ENCODE measurements at places on chromosomes 3 and 15.

GRCh38 chr3:185341616-185342458, 21.1 kb upstream of the MAP3K13 start:
- no peak for DNase-seq

DNA sequence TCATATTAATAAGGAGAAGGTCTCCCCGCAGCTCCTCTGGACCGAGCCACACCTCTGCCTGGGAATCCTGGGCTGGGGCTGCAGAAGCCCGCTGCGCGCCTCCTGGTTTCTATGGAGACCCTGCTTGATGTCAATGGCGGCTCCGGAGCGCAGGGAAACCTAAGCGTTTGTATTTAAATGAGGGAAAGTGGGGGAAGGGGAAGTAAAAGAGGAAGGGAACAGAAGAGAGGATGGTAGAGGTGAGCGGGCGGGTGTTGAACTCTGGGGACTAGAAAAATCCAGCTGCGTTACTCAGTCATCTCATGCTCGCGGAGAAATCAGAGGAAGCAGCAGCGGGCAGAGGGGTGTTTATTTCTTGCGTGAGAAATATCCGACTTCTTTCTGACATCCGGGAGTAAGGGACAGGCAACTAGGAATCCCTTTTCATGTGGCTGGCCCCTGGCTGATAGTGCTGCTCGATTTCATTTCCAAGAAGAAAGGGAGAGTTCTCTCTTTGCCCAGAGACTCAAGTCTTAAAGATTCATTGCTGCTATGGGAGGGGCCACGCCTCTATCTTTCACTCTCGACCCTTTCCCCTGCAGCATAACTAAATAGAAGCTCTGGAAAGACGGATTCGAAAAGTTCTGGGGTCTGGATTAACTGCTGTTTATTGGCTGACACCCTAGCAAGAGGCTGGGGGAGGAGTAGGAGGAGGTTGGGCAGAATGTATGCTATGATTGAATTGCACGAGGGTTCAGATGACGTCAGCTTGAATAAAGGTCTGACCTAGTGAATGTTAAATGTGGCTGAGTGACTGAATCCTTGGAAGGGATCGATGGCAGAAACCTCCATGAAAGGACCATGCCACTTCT, 110.5 kb upstream of the GAP43 start:
- DNase-seq: peak; percentile 38

DNA sequence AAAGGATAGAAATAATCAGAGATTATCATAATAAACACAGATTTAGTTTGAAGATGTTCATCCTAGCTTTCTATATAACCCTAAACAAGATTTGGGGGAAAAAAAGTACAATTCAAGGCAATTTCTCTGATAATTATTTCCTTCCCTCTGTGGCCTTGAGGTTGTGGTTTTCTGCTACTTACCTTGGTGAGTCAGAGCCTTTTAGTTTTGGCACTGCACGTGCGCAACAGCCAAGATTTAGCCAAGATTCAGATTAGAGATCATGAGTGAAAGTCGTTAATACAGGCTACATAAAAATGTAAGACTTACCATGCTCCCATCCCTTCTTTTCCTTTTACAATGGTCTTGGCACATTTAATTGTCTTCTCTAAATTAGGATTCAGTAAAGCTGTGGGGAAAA, 6.7 kb downstream of the LYZL4 start:
- no peak for DNase-seq

- peak; percentile 59 for DNase-seq
Observed at GRCh38 chr3:150721285-150722130, 17.8 kb upstream of the ERICH6 start.

GRCh38 chr3:13860001-13860400, 19.9 kb downstream of the WNT7A start:
- DNase-seq: no peak

DNA sequence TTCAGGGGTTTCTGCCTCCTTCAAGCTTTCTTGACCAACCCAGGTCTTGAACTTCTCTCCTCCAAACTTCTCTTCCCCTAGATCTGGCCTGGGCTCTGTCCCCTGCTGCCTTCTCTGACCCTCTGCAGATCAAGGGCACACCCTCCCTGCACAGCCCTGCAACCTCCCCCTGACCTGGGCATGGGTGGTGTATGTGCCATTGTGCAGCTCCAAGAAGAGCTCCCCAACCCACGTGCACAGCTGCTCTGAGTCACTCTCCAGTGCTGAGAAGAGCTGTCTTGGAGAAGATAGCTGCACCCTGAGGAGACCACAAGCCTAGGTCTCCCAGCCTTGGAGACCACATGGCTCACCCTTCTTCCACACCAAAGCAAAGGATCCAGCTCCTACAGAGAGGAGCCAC, 8.0 kb downstream of the MAN2C1 start:
- no peak for DNase-seq

- DNase-seq: no peak
Observed at GRCh38 chr15:67085818-67086636, 20.6 kb downstream of the SMAD3 start.

GRCh38 chr15:95561463-95561862, 769.0 kb upstream of the NR2F2 start:
- no peak for DNase-seq

DNA sequence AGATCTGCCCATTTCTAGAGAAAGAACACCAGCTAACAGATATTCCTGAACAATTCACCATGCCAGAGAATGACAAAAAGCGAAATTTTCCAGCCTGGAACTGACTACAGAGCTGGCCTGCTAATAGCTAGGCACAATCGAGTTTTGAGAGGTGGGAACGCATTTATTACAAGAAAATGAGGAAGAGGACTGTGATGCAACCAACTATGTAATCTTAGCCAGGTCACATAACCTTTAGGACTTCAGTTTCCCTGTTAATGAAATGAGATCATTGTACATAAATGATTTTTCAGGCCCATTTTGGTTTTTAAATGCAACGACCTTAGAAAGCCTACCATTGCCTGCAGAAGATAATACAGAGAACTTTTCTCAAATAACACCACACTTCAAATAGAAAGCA, 72.1 kb upstream of the SETMAR start:
- no peak for DNase-seq

- peak; percentile 64 for DNase-seq
Observed at GRCh38 chr3:71130471-71131374, 452.8 kb downstream of the FOXP1 start.

DNA sequence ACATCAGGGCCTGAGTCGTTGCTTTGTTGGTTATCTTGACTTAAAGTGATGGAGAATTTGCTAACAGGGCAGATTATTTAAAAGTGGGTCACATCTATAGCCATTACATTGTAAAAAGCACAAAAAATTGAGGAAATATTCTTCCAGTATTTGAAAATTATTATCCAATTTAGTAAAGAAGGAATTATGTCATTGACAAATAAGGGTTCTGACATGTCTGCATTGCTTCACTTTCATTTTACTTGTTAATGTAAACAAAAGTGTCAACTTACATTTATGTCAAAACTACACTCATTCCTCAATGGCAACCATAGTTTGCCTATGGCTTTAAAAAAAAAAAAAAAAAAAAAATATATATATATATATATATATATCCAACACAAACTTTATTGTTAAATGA, 3.4 kb upstream of the PARP14 start:
- no peak for DNase-seq

- DNase-seq: no peak
Observed at GRCh38 chr3:173744895-173745294, 347.4 kb downstream of the NLGN1 start.

DNA sequence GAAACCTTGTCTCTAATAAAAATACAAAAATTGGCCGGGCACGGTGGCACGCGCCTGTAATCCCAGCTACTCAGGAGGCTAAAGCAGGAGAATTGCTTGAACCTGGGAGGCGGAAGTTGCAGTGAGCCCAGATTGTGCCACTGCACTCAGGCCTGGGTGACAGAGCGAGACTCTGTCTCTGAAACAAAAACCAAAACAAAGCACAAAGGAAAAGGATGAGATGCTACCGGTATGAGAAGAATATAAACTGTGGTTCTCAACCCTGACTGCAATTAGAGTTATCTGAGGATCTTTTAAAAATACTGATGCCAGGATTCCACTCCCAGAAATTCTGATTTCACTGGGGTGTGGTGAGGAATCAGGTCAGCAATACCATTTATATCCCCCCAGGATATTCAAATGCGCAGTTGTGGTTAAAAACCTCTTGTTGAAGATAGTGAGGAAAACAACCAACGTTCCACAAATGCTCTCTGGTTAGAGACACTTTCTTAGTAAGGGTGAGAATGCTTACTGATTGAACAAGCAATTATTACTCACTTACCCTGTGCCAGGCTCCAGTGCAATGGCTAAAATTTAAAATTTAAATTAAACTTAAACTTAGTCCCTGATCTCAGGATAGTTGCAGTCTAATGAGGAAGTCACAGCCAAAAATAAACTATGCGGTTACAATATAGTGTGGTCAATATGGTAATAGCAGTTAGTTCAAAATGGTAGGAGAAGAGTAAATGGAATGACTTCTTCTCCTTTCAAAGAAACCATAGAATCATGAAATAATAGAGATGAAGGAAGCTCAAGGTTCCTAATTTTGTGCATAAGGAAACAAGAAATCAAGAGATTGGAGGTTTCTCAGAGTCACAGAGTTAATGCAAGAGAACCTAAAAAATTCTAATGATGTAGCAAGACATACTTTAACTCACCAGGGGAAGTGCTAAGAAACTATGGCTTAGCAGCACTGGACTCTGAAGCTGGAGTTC, 109.5 kb downstream of the SSR3 start:
- DNase-seq: no peak

DNA sequence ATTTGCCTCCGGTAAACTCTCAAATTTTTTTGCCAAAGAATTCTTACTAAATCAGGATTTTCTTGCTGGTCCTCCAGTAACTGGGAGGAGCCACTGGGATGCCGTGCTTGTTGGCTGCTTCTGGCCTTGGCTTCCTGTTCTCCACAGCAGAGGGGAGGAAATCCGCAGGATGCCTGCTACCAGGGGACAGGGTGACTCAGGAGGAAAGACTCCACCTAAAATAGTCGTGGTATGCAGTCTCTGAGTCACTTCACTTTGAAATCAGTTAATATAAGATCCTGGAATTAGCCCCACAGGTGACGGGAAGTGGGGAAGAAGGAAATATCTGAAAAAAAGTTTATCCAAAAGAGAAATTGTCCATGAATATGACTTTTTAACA, 6.5 kb upstream of the TM4SF18 start:
- DNase-seq: peak; percentile 100

GRCh38 chr3:128282380-128283196, 129.3 kb downstream of the EEFSEC start:
- DNase-seq: no peak

DNA sequence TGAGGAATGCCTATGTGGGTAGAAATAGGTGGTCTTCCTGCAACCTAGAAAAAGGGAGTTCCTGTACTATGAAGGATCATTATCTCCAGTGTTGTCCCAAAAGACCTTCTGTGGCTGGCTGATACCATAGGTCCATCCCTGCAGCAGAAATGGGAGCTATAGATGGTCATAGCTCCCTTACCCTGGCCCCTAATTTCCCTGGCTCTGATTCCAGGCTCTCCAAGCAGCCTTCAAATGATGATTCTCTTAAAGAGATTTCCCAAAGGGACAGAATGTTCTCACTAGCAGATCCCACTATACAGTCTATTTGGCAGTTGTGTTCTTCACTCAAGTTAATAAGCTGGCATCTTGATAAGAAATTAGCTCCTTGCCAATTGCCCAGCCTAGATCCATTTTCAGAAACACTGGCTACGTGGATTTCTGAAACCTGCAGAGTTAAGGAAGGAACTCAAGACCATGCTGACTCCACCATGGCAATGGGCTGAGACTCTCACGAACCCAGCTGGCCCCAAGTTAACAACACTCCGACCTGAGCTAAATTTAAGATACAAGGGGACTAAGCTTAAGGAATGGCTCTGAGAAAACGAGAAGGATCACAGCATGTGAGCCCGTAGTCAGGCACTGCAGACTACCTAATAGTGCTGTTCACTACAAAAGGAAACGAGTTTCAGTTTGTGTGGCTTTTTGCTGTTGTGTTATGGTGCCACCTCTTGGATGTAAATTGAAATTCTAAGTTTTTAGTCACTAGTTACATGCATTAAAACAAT, 11.4 kb downstream of the C15orf40 start:
- peak; percentile 68 for DNase-seq

DNA sequence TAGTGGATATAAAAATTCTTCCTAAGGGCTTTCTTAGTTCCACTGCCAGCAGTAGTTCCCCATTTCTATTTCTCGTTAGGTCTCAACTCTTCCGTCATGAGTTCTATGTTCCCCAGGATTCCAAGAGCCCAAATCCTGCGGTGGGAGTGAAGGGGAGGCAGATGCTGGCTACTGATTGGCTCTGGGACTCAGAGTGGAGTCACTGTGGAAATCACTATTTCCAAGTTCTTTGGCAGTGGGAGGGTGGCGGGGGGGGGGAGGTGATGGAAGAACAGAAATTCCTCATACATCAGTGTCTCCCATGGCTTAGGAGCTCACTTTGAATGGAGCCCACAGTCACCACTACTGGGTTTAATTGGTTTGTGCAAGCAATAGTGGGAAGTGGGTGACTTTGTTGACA, 5.6 kb downstream of the CCR1 start:
- DNase-seq: no peak

GRCh38 chr3:82259994-82260393, 498.5 kb upstream of the GBE1 start:
- no peak for DNase-seq

- no peak for DNase-seq
Observed at GRCh38 chr3:193775421-193776077, 182.5 kb downstream of the OPA1 start.

- DNase-seq: no peak
Observed at GRCh38 chr3:39169712-39170111, 16.3 kb upstream of the CSRNP1 start.

DNA sequence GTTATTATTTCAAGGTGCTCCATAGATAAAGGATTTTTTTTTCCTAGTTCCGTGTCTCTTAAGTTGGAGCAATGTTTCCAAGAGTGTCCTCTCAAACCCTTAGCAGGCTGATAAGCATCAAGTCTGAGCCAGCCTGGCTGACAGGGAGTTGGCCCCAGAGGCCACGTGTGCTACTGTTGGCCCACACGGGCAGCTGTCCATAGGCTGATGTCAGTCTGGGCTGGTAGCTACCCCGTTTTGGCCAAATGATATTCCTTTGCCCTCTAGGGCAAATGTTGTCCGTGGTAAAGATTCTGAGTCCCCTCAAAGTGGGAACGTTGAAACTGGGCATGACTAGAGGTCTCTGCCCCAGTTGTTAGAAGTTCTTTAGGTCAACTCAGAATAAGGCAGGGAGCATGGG, 99.4 kb downstream of the FLNB start:
- DNase-seq: no peak

DNA sequence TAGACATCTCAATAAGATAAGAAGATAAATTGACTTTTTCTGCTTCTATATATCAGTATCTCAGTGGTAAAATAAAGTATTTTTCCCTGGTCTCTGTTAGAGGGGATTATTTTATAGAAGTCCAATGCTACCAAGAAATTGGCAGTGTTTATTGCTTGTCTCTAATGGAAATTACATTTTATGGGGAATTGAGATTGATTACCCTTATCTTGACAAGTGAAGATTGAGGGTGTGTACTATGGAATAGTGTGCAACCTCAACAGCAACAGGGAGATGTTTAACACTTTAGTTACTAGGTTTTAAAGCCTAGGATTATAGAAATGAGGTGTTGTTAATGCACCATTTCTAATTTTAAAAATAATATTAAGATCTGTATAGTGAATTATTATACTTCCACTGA, 154.8 kb upstream of the ROBO1 start:
- DNase-seq: no peak

Measured in A172 (cell line).